Mesenteric fat pad (tissue), 1 donor: ENCODE measurements at places on chromosomes 16 and 17. TPM values are rescaled to one million over a fixed set of nuclear protein-coding genes. Genes with fewer than 3 reads are reported as not detected.

The SLC6A2 gene
- 0.64 TPM for total RNA-seq

The PPY gene
- total RNA-seq: not detected

The AATK gene
- total RNA-seq: 7.9 TPM

- DNase-seq: no peak
Measured at GRCh38 chr17:4490637-4491061, 8.0 kb upstream of the SPNS2 start.

DNA sequence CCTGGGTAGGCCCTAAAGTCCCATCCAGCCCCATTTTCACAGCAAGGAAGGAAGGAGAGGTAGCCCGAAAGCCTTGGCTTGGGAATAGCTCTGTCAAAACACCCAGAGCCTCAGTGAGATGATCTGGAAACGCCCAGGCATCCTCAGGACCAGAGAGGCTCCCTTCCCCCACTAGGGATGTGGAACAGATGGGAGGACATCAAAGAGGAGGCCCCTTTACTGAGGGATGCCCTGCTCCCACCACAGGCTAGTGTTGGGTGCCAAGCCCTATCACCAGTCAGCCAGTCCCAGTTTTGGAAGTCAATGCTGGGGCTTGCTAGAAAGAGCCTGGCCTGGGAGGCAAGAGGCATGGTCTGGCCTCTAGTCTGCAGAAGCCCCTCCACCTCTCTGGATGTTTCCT lies 4.7 kb downstream of the TPPP3 start:
- peak; percentile 37 for DNase-seq

- DNase-seq: no peak
Measured at GRCh38 chr16:8808613-8809353, 11.1 kb downstream of the PMM2 start.

DNA sequence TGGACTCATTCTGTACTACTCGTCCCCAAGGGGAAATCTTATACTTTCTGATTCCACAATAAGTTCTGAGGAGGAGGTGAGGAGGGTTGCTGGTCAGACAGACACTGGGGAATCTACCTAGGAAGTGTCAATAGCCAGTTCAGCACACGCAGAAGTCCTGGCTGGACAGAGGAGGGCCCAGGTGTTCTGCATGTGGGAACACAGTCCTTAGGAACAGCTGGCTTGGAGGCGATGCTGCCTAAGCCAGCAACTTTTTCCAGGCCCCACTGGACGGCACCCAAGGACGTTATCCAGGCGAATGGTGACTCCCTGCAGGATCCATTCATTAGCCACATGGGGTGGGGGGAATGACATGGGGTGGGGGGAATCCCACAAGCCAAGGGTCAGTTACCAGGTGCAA lies 29.9 kb upstream of the WFIKKN2 start:
- DNase-seq: no peak

DNA sequence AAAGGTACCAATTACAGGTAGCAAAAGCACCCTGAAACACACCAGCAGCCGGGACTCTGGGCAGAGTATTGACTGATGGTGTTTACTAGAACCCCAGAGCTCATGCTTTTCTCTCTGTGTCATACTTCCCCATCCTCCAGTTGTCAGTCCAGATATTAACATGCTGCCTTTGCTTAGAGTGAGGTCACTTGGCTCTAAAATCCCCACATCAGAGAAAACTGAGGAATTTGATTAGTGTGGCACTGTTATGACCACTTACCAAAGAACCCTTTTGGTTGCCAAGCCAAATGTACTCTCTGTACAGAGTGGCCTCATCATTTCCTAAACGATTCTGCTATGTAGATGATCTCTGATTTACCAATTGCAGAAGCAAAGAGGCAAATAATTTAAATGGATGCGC lies 80.4 kb downstream of the ABCC12 start:
- no peak for DNase-seq
